Stomach (tissue), 19 donors: ENCODE measurements at places on chromosomes 5 and 9. TPM values are rescaled to one million over a fixed set of nuclear protein-coding genes. Genes with fewer than 3 reads are reported as not detected.

DNA sequence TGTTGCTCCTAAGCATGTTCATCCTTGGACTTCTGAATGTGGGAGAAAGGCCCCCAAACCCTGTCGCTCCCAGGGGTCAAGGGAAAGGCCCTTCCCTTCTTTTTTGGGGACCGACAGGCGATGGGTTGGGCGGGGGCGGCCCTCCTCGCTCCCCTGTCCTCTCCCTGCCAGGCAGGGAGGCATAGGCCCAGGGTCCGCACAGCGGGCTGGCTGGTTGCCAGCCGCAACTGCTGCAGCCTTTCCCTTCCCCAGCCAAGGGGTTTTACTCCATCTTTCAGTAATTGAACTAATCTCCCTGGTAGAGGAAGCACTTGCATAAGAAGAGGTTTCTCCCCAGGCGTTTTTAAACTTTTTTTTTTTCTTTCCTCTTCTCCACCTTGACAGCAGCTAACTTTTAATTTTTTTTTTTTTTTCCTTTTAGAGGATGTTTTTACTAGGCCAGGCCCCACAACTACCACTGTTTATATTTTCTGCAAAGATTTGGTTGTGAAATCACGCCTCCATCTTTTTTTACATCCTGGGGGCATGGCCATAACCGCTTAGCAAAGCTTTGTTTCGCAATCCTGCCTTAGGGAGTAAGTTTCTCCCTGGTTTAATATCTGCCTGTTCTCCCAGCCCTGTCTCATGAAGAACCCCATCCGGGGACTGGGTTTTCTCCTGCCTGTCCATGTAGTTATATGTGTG, 216.9 kb upstream of the ZNF608 start:
- no peak for DNase-seq

GRCh38 chr5:63401436-63402046, 560.7 kb downstream of the HTR1A start:
- peak; percentile 58 for DNase-seq

GRCh38 chr5:166499447-166500240, 1791.8 kb upstream of the WWC1 start:
- DNase-seq, result no peak

GRCh38 chr5:97224112-97224750, 41.2 kb upstream of the RIOK2 start:
- DNase-seq, result peak; percentile 25

DNA sequence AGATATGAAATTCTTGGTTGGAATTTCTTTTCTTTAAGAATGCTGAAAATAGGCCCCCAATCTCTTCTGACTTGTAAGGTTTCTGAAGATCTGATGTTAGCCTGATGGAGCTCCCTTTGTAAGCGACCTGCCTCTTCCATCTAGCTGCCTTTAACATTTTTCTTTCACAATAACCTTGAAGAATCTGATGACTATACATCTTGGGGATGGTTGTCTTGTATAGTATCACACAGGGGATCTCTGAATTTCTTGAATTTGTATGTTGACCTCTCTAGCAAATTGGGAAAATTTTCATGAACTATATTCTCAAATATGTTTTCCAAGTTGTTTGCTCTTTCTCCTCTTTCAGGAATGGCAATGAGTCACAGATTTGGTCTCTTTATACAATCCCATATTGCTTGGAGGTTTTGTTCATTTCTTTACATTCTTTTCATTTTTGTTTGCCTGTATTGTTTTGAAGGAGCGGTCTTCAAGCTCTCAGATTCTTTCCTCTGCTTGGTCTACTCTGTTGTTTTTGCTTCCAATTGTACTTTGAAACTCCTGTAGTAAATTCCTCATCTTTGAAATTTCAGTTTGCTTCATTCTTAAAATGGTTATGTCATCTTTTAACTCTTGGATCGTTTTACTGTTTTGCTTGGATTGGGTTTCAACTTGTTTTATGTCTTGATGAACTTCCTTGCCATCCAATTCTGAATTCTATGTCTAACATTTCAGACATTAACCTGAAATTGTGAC, 245.2 kb upstream of the TARS1 start:
- no peak for DNase-seq

DNA sequence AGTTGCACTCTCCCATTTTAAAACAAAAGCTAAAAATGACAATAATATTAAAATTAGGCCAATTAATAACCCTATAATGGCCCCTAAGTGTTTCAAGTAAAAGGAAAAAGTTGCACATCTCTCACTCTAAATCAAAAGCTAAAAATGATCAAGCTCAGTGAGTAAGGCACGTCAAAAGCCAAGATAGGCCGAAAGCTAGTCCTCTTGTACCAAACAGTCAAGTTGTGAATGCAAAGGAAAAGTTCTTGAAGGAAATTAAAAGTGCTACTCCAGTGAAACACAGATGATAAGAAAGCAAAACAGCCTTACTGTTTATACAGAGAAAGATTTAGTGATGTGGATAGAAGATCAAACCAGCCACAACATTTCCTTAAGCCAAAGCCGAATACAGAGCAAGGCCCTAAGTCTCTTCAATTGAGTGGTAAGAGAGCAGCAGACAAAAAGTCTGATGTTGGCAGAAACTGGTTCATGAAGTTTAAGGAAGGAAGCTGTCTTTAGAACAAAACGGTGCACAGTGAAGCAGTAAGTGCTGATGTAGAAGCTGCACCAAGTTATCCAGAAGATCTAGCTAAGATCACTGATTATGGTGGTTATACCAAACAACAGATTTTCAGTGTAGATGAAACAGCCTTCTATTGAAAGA, 144.1 kb upstream of the ACOT12 start:
- DNase-seq, result peak; percentile 17

The LHX3 gene
- not detected for total RNA-seq

The N4BP3 gene
- 2.7 TPM for total RNA-seq

The VCAN gene
- total RNA-seq, result 10.1 TPM
